Naive thymus-derived CD4-positive, alpha-beta T cell (primary cell): ENCODE measurements at places on chromosomes 13 and 19. TPM values are rescaled to one million over a fixed set of nuclear protein-coding genes. Genes with fewer than 3 reads are reported as not detected.

GRCh38 chr19:7488736-7489353 lies at the start of gene PEX11G:
TSS of gene PEX11G (minus strand) at chr19:7489035. CDS start at chr19:7489010, 25 bp downstream.
- no peaks in the 10 kb centered on the region for H3K27me3 ChIP-seq
- peaks cover 9% of the 10 kb centered on the region for H3K4me1 ChIP-seq
- H3K4me3 ChIP-seq: peak within 1 kb of the TSS; percentile 75

The SIGLEC11 gene
- not detected for polyA plus RNA-seq

DNA sequence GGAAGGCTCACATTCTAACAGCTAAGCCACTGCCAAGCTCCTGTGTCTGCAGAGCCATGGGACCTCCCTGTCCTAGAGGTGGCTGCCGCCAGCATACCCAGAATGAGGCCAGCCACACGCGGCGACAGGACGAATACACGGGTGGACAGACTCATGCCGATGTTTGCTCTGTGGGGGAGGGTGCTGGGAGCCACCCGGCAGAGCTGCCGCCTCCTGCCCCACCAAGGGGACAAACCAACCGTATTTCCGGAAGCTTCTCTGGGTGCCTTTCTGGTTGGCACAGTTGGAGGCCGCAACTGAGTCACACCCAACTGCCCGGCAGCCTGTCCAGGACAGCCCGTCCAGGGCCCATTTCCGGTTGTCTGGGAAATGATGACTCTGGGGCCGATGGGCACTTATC lies 20.3 kb downstream of the C13orf46 start:
- H3K36me3 ChIP-seq: peaks cover 16% of the 10 kb centered on the region
- H3K4me1 ChIP-seq: no peaks in the 10 kb centered on the region
- no peak overlapping the region for H3K4me3 ChIP-seq

DNA sequence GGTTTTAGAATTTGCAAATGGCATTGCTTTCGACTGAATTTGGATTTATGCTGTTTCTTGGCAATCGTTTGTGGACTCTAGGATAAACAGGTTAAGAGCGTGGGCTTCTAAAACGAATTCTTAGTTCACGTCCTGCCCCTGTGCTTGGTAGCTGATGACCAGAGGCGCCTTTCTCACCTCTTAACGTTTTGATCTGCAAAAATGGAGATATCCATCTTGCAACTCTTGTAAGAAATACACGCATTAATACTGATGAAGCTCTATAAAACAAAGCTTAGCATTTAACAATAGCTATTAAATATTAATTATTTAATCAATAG lies 580 bp upstream of the KATNAL1 start:
- DNase-seq: no peak
- no peaks in the 10 kb centered on the region for H3K27me3 ChIP-seq
- no peaks in the 10 kb centered on the region for H3K4me1 ChIP-seq
- peak overlapping the region; percentile 78 for H3K27ac ChIP-seq
- H3K36me3 ChIP-seq: peaks cover 5% of the 10 kb centered on the region

- no peaks in the 10 kb centered on the region for H3K4me1 ChIP-seq
- H3K27me3 ChIP-seq: no peaks in the 10 kb centered on the region
- H3K36me3 ChIP-seq: no peaks in the 10 kb centered on the region
- no peak overlapping the region for H3K27ac ChIP-seq
These were observed 140.3 kb upstream of the SOX1 start for GRCh38 chr13:111926501-111927180.

GRCh38 chr13:72500851-72501250 lies 226.6 kb downstream of the MZT1 start:
- no peak overlapping the region for H3K4me3 ChIP-seq
- no peaks in the 10 kb centered on the region for H3K4me1 ChIP-seq
- no peak for DNase-seq
- H3K36me3 ChIP-seq: no peaks in the 10 kb centered on the region
- no peak overlapping the region for H3K27ac ChIP-seq

GRCh38 chr19:15636026-15636425 lies 4.7 kb upstream of the CYP4F3 start:
- H3K27ac ChIP-seq: no peak overlapping the region
- no peak overlapping the region for H3K4me3 ChIP-seq
- H3K4me1 ChIP-seq: no peaks in the 10 kb centered on the region
- no peak for DNase-seq
- H3K36me3 ChIP-seq: no peaks in the 10 kb centered on the region

DNA sequence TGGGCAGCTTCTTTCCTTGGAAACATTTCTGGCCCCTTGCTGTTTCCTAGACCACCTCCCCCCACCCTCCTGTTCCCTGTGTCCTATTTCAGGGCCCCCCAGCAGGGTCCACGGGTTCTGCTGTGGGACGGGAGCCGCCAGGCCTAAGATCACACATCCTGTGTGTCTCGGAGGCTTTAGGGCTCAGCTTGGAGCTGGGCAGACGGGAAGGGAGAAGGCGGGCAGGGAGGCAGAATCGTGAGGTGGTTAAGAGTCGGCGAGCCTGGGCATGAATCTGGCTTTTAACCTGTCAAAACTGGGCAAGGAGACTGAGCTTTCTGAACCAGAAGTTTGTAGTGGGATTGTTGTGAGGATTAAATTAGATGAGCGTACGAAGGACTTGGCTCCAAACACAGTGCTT lies 4.8 kb downstream of the KCNC3 start:
- no peak overlapping the region for H3K4me3 ChIP-seq
- H3K4me1 ChIP-seq: peaks cover 17% of the 10 kb centered on the region
- no peak for DNase-seq
- no peak overlapping the region for H3K27ac ChIP-seq

DNA sequence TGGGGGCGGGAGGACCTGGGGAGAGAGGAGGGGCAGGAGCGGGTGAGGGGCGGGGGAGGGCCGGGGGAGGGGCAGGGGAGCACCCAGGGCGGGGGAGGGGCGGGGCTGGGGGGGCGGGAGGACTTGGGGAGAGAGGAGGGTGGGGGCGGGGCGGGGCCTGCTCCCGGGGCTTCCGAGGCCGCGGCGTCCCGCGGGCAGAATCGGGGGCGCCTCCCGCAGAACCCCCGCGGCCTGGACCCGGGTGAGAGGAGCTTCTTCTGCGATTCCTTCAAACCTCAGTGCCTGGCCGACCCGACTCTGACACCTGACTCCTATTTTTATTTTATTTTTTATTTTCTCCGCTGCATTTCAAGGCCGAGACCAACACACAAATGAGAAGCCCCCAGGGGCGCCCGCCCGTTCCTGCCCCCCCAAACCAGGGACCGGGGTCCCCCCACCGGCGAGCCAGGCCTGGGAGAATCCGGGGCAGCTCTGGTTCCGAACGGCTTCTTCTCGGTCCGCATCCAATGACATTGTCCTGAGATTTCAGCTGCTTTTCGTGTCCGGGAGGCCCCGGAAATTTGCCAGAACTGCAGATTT lies 470 bp upstream of the GRTP1 start:
- H3K27me3 ChIP-seq: no peaks in the 10 kb centered on the region
- H3K4me3 ChIP-seq: no peak overlapping the region

The A1BG gene
- polyA plus RNA-seq: 38.0 TPM

GRCh38 chr19:50893047-50893736 lies 18.0 kb downstream of the KLK4 start:
- DNase-seq: no peak
- no peaks in the 10 kb centered on the region for H3K27me3 ChIP-seq
- no peaks in the 10 kb centered on the region for H3K36me3 ChIP-seq
- H3K4me3 ChIP-seq: no peak overlapping the region

DNA sequence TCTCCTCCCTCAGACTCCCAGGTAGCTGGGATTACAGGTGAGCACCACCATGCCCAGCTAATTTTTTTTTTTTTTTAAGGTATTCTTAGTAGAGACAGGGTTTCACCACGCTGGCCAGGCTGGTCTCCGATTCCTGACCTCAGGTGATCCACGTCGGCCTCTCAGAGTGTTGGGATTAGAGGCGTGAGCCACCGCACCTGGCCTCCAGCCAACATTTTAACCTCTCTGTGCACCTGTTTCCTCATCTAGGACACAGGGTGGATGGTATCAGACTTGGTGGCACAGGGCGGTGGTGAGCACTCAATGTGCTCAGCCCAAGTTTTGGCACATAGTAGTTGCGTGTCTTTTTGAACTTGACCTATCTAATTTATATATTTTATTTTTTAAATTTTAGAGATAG lies 12.5 kb downstream of the APBA3 start:
- no peak overlapping the region for H3K4me3 ChIP-seq
- H3K36me3 ChIP-seq: no peaks in the 10 kb centered on the region
- H3K4me1 ChIP-seq: no peaks in the 10 kb centered on the region
- H3K27ac ChIP-seq: no peak overlapping the region

DNA sequence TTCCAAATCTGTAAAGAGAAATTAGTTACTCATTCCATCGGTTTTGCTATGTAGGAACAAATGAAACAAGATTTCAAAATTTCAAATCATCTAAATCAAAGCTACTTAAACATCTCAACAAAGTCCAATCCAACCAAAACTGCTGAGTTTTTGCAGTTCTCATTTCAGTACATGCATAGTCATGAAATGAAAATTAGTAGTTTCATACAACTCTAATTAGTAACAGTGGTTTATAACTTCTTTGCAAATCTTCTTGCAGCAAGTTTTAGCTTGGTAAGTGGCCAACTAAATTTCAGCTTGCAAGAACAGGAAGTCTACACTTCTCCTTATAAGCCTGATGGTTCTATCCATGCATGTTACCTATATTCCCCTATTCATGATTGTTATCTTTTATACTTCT lies 75.6 kb downstream of the SPRY2 start:
- no peak overlapping the region for H3K4me3 ChIP-seq
- no peak overlapping the region for H3K27ac ChIP-seq
- DNase-seq: no peak
- no peaks in the 10 kb centered on the region for H3K36me3 ChIP-seq

The RAB20 gene
- 1.3 TPM for polyA plus RNA-seq

DNA sequence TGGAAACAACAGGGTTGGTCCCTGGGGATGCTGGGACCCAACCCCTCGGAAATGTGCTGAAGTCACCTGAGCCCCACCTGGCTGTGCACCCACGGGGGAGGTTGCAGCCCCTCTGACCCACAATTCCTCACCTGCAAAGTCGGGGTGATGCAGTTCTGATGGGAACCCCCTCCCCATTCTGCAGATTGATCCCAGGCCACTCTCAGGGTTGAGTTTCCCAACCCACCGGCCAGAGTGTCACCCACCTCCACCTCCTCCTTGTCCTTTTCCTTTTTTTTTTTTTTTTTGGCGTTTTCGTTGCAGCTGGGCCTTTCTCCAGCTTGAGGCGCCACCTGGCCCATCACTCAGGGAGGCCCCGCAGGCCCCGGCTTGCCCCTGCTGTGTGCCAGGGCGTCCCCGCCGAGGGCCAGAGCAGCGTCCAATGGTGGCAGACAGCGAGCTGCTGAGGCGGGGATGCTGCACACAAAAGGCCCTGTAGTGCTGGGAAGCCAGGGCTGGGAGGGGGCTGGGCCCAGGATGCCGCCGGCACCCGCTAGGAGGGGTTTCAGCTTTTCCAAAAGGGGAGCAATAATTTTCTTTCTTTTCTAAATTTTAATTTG lies 4.6 kb downstream of the PIK3R2 start:
- H3K27ac ChIP-seq: no peak overlapping the region
- H3K4me1 ChIP-seq: peaks cover 22% of the 10 kb centered on the region
- no peaks in the 10 kb centered on the region for H3K36me3 ChIP-seq
- no peak for DNase-seq
- no peaks in the 10 kb centered on the region for H3K27me3 ChIP-seq

DNA sequence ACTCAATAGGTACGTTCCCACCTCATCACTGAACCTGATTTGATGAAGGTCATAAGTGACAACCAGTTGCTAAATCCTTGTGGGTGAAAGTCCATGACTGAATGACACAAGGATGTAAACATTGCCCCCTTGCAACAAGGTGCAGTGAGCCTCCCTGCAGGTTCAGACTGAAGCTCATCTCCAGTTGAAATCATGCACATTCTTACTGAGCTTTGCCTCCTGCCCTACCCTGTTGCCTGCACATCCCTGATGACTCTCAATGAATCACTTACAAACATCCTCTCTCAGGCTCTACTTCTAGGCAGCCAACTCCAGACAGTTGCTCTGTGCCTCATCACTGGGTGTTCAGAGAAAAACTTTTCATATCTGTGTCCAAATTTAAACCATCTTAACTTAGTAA lies 42.5 kb upstream of the ARGLU1 start:
- DNase-seq: no peak
- H3K27ac ChIP-seq: no peak overlapping the region
- no peaks in the 10 kb centered on the region for H3K36me3 ChIP-seq
- H3K4me1 ChIP-seq: no peaks in the 10 kb centered on the region
- no peak overlapping the region for H3K4me3 ChIP-seq

DNA sequence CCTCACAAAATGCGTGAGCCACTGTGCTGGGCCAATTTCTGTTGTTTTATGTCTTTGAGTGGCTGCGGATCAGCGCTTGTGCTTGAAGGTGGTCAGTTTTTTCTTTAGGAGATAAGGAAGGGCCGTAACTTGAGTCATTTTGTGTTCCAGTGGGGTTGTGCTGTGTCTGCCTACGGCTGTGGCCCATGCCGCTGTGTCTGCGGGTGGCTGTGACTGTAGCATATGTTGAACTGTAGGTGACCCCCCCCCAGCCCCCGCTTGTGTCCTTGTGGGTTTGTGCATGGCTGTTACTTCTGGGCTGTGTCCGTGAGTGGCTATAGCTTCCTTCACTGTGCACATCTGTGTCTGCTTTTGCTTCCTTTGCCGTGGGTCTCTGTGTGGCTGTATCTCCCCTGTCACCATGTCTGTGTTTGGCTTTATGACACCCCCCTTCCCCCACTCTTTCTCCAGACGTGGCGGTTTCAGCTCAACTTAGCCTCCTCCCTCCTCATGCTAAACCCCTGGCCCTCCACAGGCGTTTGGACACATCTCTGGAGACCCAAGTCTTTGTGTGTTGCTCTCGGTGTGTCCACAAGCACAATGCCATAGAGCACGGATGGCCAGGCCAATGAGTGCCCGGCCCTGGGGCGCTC lies 675 bp downstream of the PPP1R14A start:
- no peak overlapping the region for H3K4me3 ChIP-seq
- no peak overlapping the region for H3K27ac ChIP-seq
- no peak for DNase-seq
- H3K36me3 ChIP-seq: no peaks in the 10 kb centered on the region
- H3K27me3 ChIP-seq: no peaks in the 10 kb centered on the region
- H3K4me1 ChIP-seq: no peaks in the 10 kb centered on the region

DNA sequence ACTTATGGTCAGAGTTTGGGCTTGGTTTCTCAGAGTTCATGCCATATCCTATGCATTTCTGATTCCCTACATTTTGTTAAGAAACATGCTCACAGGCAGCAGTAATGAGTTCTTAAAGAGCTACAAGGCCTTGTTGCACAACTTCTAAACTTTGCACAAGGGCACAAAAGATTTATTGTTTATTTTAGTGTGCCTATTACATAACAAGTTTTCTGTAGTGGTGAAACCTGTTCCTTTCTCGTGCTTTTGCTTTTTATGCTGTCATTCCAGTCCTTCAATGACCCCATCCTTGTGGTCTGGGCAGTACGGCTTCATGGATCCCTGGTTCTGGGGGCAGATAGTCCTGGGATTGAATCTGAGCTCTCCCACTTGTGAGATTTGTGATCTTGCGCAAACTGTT lies 17.8 kb downstream of the ZNF507 start:
- DNase-seq: no peak
- no peaks in the 10 kb centered on the region for H3K4me1 ChIP-seq
- H3K4me3 ChIP-seq: no peak overlapping the region
